Thymus (tissue), 14 donors: ENCODE measurements at places on chromosomes 6 and 20.

DNA sequence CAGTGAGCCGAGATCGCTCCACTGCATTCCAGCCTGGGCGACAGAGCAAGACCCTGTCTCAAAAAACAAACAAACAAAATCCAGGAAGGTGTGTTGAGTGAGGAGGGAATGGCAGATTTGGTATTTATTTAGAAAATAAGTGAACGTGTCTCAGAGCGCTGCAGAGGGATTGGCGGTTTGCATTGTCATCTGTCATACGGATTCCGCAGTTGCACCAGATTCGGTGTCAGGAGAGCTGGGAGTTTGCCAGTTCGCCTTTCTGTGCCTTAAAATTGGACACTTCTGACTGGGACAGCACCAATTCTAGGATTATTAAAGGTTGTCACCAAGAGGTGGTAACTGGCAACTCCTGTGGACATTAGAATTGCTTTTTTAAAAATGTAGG, 912 bp downstream of the SNRNP48 start:
- H3K27me3 ChIP-seq = no peaks in the 10 kb centered on the region
- peaks cover 14% of the 10 kb centered on the region for H3K36me3 ChIP-seq
- H3K27ac ChIP-seq = no peak overlapping the region
- DNase-seq = no peak
- H3K4me1 ChIP-seq = peaks cover 5% of the 10 kb centered on the region

DNA sequence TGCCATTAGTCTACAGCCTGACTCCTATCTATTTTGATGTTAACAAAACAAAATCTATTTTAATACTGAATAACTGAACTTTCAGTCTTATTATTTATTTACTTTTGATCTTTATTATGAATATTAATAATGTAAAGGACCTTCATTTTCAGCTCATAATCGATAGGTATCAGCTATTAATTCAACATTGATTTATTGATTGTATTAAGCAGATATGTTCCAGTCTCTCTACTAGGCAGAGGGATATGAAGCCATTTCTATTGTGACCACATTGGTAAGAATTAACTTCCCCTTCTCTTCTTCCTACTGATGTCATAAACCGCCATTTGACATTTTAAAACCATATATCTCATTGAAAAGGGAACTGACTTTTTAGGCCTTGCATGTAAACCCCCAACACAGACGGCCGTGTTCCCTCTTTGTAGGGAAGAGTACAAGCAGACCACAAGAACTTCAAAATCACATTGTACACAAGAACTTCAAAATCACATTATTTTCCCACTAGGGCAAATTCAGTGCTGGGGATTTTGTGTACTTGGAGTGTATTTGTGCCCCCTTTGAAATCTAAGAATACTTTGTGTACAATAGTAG, 69.5 kb upstream of the FABP7 start:
- H3K36me3 ChIP-seq = no peaks in the 10 kb centered on the region
- no peaks in the 10 kb centered on the region for H3K27me3 ChIP-seq
- H3K27ac ChIP-seq = no peak overlapping the region
- no peaks in the 10 kb centered on the region for H3K4me1 ChIP-seq
- H3K4me3 ChIP-seq = no peak overlapping the region
- no peak for DNase-seq

- no peaks in the 10 kb centered on the region for H3K4me1 ChIP-seq
- no peak overlapping the region for H3K27ac ChIP-seq
- peaks cover 4% of the 10 kb centered on the region for H3K27me3 ChIP-seq
- H3K4me3 ChIP-seq = no peak overlapping the region
- DNase-seq = no peak
- H3K36me3 ChIP-seq = no peaks in the 10 kb centered on the region
Observed at GRCh38 chr6:40894962-40895799, 143.8 kb downstream of the UNC5CL start.

DNA sequence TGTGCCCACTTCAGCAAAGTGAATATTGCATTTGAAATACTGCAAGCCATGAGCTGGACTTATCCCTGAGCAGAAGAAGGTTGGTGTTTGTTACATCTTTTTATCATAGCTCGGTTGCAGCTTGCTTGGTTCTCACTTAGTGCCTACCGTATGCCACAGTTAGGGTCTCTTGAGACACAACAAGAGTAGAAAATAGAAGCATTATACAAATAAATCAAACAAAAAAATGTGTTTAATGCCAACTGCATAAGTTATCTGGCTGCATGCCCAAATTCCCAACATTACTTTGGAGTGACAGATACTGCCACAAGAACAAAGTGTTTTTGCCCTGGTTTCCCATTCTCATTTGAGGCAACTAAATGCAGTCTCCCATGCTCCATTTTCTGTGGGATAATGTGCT, 53.9 kb upstream of the LAMP5 start:
- H3K4me3 ChIP-seq = no peak overlapping the region
- DNase-seq = no peak
- no peak overlapping the region for H3K27ac ChIP-seq
- H3K4me1 ChIP-seq = no peaks in the 10 kb centered on the region
- peaks cover 7% of the 10 kb centered on the region for H3K36me3 ChIP-seq
- no peaks in the 10 kb centered on the region for H3K27me3 ChIP-seq

DNA sequence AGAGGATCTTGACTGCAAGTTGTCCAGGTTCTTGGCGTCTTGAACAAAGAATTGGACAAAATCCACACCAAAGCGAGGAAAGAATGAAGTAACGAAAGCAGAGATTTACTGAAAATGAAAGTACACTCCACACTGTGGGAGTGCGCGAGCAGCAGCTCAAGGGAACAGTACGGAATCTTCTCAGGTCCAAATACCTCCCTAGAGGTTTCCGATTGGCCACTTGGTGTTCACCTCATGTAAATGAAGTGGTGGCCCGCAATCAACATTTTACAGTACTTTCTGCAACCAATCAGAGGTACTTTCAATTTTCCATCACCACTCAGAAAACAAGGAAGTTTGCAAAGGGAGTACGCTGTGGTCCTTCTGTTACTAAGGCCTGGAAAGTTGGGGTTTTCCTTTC, 122.4 kb downstream of the PTPRK start:
- DNase-seq = no peak
- no peak overlapping the region for H3K4me3 ChIP-seq
- H3K36me3 ChIP-seq = peaks cover 2% of the 10 kb centered on the region
- H3K27ac ChIP-seq = no peak overlapping the region
- no peaks in the 10 kb centered on the region for H3K27me3 ChIP-seq

GRCh38 chr6:34004706-34005105, 141.2 kb downstream of the GRM4 start:
- no peaks in the 10 kb centered on the region for H3K36me3 ChIP-seq
- H3K27ac ChIP-seq = no peak overlapping the region
- H3K4me1 ChIP-seq = no peaks in the 10 kb centered on the region
- no peak for DNase-seq
- no peak overlapping the region for H3K4me3 ChIP-seq

- H3K4me3 ChIP-seq = no peak overlapping the region
- H3K36me3 ChIP-seq = no peaks in the 10 kb centered on the region
- no peak overlapping the region for H3K27ac ChIP-seq
- H3K4me1 ChIP-seq = peaks cover under 1% of the 10 kb centered on the region
Observed at GRCh38 chr6:31074401-31074800, 38.0 kb downstream of the C6orf15 start.

GRCh38 chr6:20716865-20717264, 182.6 kb downstream of the CDKAL1 start:
- H3K4me1 ChIP-seq = no peaks in the 10 kb centered on the region
- H3K27ac ChIP-seq = no peak overlapping the region
- no peaks in the 10 kb centered on the region for H3K27me3 ChIP-seq
- DNase-seq = no peak
- no peak overlapping the region for H3K4me3 ChIP-seq
